Suprapubic skin (tissue), 4 donors: ENCODE measurements at places on chromosomes 5 and 9. TPM values are rescaled to one million over a fixed set of nuclear protein-coding genes. Genes with fewer than 3 reads are reported as not detected.

- no peak for DNase-seq
Measured at GRCh38 chr9:133690081-133690561, 48.0 kb downstream of the SARDH start.

DNA sequence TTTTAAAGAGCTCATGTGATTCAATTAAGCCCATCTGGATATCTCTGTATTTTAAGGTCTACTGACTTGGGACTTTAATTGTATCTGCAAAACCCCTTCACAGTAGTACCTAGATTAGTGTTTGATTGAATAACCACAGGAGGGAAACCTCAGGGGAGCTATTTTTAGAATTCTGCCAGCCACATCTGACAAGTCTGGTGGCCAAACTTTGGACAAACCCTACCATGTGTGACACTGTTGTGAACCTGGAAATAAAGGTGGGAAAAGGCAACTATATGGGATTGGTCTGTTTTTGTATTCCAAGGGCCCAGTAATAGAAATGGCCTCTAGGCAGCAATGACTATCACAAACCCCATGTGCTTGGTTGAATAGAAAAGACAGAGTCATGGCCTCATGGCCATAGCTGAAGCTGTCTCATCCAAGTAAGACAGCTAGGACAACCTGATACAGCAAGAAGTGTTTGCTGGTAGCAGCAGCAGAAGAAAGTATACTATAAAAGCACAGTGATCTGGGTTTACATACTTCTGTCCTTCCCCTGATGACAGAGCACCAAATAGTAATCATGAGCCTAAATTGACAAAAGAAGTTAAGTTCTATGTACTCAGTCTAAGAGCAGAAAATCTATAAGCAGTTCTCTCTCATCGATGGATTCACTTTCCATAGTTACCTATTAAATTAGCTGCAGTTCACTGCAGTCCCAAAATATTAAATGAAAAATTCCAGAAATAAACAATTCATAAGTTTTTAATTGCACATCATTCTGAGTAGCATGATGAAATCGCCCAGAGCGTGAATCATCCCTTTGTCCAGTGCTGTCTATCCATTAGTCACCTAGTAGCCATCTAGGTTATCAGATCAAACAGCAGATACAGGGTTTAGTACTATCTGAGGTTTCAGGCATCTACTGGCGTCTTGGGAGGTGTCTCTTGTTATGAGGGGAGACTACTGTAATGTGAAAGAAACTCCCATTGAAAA lies 189.8 kb downstream of the ARHGAP26 start:
- no peak for DNase-seq

ZNF354C gene
- total RNA-seq = 3.5 TPM

- no peak for DNase-seq
Measured at GRCh38 chr5:178542455-178542854, 47.7 kb downstream of the COL23A1 start.

- DNase-seq = no peak
Measured at GRCh38 chr9:110148384-110148783, 59.6 kb downstream of the C9orf152 start.

DNA sequence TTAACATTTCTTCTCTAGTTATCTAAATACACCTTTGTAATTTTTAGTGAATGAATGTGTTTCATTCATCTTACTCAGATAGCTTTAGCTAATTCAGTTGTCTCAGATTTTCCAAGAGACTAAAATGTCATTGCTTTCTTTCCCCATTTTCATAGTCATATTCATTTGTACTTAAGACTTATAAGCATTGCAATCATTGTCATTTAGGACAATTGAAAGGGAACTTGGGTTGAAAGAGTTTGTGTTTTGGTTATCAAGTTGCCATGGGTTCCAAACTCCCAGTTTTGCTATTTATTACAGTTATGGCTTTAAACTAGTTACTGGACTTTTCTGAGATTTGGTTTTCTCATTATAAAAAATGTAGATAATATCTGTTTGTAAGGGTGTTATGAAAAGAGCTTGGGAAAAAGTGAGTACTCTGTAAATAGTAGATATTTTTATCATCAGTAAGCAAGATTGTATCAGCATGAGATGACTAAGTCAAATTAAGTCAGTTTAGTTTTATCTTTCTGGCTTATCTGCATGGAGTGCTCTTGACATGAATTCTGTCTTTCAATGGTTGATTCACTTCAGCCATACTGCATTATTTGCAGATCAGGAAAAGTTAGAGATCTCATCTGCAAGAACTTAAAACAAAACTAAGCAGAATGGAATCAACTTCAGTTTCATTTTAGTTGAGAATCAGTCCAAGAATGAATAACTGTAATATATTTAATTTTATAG lies 107.5 kb downstream of the PBX3 start:
- no peak for DNase-seq

DNA sequence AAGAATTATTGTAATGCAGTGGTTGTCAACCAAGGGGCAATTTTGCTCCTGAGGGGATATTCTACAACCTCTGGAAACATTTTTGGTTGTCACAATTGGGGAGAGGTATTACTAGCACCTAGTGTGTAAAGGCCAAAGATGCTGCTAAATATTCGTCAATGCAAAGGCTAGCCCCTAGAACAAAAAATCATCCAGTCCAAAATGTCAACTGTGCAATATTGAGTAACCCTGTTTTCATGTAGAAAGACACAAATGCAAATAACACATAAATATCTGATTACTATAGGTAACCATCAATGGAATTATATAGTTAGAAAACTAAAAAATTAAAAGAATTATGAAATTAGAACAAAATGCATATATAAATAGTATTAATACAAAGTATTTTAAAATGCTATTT lies 26.1 kb downstream of the RNF145 start:
- no peak for DNase-seq

GRCh38 chr5:170648541-170648940 lies 135.0 kb upstream of the GABRP start:
- no peak for DNase-seq

GRCh38 chr9:32716955-32717543 lies 66.3 kb upstream of the TMEM215 start:
- DNase-seq = no peak

DNA sequence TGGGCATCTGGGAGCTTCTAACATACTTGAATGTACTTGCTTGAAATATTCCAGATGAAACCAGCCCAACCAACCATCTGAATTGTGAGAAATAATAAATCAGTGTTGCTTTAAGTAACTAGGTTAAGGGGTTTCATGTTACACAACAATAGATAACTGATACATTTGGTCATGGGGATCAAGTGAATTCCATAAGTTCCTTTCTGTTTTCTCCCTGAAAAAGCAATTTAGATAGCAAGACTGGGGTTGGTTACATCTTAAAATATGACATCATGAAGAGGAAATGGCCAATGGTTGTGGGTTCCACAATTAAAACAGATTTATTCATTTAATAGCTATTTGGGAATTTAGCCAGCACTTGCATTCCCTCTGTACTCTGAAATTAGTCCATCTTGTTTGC lies 559.7 kb downstream of the TLR4 start:
- DNase-seq = no peak

NMUR2 gene
- total RNA-seq = not detected

DNA sequence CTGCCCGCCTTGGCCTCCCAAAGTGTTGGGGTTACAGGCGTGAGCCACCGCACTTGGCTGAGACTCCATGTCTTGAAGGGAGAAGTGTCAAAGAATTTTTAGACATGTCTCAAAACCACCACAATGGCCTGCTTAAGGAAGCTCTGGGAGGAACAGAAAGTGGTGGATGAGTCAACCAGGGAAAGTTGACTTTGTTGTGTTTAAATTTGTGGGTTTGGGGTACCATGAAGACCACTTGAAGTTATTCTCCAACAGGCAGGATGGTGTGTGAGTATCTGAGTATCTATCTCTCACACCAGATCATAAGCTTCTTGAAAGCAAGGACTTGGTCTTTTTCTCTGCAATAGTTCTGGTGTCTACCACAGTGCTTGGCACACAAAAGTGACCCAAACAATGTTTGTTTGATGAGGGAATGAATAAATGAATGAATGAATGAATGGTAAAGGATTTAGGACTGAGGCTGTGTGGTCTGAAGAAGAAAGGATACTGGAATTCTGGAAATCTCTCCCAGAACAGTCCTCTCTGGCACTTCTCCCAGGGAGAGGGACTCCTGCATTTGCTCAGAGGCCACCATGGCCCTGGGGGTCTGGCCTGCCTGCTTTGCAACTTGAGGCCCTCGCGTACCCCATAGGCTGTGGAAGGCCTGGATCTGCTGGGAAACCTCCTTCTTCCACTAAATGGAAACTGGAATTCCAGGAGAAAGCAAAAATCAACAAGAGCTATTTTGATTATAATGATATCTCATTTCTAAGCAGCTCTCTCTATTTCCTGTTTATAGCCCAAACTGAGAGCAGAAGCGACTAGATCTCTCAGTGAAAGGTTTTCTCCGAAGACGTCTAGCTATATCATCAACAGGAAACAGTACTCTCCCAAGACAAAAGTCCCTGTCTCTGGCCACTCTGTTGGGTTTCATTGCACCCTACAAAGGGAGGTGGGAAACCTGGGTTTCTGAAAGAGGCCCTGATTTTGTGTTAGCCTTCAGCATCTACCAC lies 187.9 kb downstream of the PALM2AKAP2 start:
- DNase-seq = no peak

DNA sequence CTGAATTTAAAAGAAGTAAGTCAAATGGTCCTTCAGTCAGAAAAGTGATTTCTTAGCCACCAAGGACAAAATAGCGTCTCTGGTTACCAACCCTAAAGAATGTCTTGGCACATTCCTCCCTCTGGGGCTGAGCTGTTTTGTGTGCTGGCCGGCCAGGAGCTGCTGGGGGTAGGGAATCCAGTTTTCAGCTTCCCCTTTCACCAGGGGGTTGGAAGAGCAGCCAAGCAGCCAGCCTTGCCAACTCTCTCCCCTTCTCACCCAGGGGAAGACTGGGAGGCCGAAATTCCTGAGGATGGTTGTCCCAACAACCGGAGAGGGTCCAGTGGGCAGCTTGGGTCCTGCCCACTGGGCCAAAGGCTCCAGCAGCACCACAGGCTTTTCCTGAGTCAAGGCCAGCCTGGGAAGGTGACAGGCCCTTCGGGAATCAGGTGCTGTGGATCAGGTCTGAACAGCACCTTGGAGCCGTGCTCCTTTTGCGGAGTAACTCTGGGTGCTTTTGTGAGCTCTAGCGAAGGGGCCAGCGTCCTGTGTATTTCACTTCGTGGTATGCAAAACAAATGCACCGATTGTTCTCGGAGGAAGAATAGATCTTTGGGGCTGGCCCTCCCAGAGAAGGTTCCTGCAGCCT lies 4.2 kb downstream of the WWC1 start:
- DNase-seq = no peak

DNA sequence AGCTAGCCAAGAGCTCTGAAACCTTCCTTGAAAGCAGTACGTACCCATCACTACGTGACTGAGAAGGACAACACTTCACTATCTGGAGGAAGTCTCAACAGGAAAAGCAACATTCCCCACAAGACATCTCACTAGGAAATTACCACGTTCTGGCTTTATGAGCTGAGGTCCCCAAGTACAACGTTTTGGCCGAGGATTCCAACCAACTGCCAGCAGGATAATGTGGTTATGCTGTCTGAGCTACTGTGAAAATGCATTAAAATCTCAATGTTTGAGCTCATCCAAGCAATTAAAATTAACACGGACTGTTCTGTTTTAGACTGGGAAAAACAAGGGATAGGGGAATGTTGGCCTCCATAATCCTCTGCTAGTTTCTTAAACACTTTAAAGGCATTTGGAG lies 16.4 kb downstream of the MED27 start:
- no peak for DNase-seq

- no peak for DNase-seq
Measured at GRCh38 chr5:89350684-89351083, 467.7 kb upstream of the MEF2C start.

DNA sequence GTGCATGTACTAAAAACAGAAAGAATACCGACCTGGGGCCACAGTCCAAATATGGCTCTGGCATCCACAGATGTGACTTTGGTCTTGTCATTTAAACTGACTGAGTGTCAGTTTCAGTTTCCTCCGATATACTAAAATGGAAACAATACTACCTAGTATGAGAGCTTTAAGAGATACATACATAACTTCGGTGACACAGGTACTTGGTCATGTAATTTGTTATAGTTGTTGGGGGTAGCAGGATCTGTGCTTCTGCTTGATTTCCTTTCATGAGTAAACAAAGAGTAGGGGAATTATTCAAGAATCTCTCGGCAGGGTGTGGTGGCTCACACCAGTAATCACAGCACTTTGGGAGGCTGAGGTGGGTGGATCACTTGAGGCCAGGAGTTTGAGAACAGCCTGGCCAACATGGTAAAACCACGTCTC lies 32.1 kb downstream of the MTMR12 start:
- peak; percentile 26 for DNase-seq

PCDHB14 gene
- total RNA-seq = 5.7 TPM

DNA sequence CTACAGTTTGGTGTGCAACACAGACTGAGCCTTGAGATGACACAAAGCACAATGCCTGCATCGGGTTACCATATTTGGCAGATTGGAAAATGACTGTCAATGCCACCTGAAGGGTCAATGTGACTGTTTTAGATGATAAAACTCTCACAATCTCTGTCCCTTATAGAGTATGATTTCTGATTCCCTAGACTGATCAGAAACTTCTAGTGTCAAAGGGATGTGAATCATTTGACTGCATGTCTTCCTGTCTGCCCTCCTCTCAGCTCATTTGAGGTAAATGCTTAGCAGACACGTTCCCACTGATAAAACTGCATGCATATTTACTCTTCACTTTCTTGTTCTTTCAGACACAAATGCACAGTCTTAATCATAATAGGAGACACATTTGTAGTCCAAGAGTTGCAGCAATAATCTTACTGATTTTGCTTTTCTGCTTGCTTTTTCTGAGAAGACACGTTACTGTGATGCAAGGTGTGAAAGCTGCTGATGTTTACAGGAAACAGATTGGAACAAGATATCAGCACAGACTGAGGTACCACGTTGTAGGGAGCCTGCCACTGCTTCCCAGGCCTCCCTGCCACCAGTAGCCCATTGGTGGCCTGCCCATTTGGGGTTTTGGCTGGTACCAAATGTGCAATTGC lies 77.8 kb downstream of the GCNT4 start:
- no peak for DNase-seq

DNA sequence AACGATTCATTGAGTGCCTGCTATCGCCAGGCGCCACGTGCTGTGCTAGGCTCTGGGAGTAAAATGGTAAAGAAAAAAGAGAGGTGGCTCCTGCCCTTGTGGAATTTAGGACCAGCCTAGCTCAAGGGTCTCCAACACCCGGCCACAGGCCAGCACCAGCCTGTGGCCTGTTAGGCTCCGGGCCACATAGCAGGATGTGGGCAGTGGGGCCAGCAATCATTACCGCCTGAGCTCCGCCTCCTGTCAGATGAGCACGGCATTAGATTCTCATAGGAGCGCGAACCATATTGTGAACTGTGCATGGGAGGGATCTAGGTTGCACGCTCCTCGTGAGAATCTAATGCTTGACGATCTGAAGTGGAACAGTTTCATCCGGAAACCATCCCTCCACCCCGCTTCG lies 1.5 kb downstream of the RMRP start:
- DNase-seq = no peak

PCDHGA4 gene
- total RNA-seq = 5.6 TPM

PCDHGA11 gene
- 7.0 TPM for total RNA-seq

TLR4 gene
- 3.4 TPM for total RNA-seq
